ENCODE measurements at places on chromosomes 2 and 18.

DNA sequence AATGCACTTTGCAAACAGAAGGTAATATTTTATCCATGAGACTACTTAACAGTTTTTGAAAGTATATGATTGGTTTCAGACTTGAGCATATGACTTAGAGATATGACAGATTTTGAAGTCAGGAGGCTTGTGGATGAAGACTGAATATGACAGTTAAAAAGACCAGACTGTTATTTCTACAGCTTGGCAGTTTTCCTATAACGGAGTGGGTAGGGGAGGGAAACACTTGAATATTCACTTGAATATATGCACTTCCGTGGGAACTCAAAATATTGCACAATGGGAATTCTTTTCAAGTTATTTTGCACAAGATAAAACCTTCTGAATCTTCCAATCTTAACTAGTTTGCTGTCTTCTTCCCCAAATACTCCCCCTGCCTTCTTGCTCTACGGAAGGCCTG, 64.6 kb upstream of the ACKR3 start:
- DNase-seq, result no peak

DNA sequence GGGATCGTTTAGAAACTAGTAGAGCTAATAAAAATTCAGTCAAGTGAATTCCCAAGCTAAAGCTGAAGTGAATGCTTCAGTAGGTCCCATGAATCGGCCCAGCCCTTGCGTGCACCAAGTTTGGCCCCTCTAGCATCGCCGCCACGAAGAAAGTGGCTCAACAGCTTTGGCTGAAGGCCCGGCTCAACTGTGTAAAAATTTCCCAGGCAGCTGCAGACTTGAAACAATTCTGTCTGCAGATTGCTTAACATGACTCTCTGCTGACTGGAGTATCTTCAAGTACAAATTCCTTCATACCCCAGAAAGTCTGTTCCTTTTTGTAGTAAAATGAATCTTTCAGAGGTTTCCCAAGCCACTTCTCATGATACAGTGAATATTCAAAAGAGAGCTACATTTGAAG, 32.7 kb downstream of the ALMS1 start:
- no peak for DNase-seq

DNA sequence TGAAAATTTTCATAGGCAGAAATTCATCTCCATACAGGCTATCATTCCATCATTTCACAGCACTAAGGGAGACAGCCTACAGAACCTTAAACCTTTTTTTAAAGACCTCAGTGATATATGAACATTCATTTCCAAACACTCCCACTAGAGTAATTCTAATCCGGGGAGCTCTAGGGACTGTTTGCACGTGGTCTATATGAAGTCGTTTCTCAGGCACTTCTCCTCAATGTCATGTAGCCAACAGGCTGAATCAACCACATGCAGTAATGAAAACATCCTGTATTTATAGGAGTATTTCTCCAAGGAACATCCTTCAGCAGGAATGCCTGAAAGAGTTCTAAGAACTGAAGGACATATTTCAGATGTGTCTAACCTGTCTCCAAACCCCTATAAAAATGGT, 97.3 kb upstream of the CREB1 start:
- no peak for DNase-seq

DNA sequence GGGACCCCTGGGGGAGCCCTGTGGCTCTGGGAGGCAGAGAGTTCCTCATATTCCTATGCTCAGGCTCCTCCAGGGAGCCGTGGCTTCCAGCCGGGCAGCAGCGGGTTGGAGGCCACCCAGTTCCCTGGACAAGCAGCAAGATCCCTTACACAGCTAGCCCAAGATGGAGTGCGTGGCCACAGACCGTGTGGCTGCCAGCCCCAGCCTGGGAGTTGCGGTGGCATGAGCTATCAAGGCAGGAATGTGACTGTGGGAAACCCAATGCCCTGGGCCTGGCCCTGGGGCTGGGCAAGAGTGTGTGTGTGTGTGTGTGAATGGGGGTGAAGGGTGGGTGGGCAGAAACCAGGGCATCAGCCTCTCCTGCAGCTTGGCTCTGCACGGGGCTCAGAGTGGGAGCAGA, 130.5 kb downstream of the DYSF start:
- no peak for DNase-seq

DNA sequence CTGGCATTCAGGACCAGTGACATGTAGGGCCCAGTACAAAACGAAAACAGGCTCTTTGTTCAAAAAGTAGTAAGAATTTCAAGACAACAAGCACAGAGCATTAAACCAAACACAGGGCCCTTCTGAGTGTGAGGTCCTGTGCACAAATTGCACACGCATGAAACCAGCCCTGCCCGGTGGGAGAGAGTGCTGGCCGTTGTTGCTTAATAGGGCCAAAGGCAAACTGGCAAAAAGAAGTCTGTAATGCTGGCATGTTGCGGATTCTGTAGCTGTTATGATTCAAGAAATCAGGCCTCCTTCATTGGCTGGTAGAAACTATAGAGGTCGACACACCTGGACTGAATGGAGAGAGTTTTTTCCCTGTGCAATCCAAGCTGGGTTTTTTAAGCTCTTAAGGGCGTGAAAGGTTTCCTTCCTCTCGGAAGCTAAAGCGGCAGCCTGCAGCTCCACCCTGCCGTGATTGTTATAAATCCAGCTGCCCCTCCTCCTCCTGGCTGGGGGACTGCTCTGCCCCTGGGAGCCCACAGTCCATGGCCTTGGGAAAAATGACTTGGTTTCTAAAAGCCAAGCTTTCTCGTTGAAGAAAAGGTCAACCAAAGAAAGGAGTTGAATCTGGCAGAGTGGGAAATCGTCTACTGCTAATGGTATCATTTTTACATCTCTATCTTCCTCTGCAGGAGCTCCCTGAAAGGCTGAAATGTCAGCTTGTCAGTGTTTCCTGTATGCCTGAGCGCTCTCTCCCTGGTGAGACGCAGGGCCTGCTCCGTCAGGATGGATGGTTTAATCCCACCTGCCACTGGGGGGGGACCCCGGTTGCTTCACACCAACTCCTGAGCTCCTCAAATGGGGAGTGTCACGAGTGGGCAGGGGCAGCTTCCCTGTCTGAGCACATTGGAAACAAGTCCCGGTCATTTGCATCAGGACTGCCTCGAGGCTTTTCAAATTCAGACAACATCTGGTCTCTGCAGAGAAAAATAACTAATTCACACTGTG, 143.6 kb downstream of the ALPK2 start:
- DNase-seq, result no peak

DNA sequence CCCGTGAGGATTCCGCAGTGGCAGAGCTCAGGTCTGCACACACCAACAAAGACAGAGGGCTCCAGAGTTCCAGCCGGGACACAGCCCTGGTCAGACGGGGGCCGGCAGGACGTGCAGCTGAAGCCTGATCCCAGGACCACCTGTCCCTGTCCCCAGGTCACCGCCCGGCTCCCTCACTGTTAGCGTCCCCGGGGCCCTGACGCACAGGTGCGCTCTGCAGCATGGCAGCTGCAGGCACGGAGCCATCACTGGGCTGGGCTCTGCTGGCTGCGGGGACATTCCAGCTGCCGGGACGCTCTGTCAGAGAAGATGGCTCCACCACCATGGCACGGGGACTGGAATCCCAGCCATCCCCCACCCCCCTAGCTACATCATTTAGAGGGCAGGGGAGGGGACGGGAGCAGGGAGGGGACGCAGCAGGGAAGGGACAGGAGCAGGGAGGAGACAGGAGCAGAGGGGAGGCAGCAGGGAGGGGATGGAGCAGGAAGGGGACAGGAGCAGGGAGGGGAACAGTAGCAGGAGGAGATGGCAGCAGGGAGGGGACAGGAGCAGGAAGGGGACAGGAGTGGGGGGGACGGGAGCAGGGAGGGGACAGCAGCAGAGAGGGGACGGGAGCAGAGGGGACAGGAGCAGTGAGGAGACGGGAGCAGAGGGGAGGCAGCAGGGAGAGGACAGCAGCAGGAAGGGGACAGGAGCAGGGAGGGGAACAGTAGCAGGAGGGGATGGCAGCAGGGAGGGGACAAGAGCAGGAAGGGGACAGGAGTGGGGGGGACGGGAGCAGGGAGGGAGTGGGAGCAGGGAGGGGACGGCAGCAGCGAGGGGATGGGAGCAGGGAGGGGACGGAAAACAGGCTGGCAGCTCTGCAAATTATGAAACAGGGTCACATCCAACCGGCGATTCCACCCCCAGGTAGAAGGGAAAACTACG, 39.8 kb downstream of the SLC66A2 start:
- no peak for DNase-seq

Measured in stimulated activated CD8-positive, alpha-beta memory T cell treated with anti-CD3 and anti-CD28 coated beads, Interleukin-7, amount 100 ng/mL, for 48 hours (primary cell).